ENCODE measurements at places on chromosomes 5 and 9.
A peak's percentile ranks its signal among the peaks of the same experiment; 100 is the strongest.

- no peak for DNase-seq
These were observed 55.6 kb downstream of the CFAP90 start for GRCh38 chr5:7795306-7795705.

DNA sequence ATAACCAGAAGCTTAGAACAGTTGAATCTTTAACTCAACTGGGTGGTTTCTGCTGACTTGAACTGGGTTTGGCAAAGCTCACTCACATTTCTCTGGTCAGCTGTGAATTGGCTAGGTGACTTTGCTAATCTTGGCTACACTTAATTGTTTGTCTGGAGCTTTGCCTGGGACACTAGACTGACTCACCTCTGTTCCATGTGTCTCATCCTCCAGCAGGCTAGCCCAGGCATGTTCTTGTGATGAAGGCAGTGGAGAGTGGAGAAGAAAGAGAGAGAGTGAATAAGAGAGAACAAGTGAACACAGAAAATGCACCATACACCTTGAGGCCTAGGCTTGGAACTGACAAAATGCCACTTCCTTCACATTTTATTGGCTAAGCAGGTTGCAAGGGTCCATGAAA, 32.6 kb downstream of the SPATA31D1 start:
- peak; percentile 3 for DNase-seq

DNA sequence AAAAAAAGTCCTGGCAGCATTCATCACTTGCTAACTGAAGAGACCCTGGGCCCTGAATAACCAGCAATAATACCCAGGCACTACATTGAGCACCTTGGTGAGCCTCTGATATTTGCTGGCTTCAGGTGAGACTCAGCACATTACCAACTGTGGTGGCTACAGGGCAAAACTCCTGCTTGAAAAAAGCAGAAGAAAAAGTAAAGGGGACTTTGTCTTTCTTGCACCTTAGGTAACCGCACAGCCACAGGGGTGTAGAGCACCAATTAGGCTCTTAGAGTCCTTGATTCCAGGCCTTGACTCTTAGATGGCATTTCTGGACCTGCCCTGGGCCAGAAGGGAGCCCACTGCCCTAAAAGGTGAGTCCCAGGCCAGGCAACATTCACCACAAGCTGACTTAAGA, 269.5 kb downstream of the AUH start:
- no peak for DNase-seq

DNA sequence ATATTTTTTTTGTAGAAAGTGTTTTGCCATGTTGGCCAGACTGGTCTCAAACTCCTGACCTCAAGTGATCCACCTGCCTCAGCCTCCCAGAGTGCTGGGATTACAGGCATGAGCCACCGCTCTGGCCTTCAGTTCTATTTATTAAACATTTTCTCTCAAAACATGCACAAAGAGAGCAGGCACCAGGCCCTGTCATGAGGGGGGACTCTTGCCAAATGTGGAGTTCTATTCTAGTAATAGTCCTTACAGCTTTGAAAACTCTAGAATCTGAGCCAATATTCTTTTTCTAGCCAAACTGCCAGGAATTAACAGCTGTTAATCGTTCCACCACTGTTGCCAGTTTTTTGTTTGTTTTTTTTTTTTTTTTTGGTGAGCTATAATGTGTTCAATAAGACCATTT, 124.6 kb downstream of the TARS1 start:
- DNase-seq: no peak

GRCh38 chr5:10064546-10065195, 185.0 kb downstream of the ATPSCKMT start:
- DNase-seq: no peak

DNA sequence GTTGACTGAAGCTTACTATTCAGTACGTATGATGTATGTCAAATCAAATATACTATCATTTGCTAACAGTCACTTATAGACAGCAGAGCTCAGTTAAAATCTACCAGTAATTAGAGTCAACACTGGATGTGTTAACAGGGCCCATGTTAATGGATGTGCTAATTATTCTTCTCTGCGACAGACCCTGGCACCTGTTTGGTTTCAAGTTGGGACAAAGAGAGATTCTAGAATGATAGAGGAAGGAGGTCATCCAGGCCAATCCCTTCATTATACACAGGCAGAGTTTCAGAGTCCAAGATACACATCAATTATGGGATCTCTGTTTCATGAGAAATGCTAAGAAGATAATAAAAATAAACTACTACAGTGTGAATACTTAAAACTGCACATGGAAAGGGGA, 615.0 kb downstream of the ZNF608 start:
- DNase-seq: no peak

DNA sequence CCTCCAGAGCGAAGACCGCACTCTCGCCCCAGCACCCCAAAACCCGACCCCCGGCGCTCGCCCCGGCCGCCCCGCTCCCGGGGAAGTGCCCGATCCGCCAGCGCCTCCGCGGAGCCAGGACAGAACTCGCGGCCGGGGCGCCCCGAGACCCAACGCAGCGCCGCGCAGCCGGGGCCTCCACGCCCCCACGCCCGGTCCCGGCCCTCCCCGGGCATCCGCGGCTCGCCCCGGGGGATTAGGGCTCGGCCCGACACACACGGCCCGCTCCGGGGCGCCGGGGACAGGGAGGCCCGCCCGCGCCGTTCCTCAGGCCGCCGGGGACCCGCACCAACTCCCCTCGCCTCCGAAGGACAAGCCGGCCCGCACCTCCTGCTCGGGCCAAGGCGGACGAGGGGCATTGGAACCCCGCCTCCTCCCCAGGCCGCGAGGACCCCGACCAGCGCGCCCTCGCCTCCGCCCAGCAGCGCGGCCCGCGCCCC, 544 bp downstream of the FNBP1 start:
- no peak for DNase-seq

DNA sequence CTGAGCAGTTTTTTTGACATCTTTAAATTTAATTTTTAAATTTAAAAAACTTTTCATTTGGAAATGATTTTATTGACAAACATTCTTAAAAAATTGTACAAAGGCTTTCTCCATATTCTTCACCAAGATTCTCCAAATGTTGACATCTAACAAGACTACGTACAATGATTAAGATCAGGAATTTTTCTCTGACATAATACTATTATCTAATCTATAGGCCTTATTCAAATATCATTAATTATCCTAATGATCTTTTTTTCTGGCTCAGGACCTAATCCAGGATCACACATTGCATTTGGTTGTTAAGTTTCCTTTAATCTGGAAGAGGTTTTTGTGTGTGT, 106.1 kb upstream of the OSMR start:
- no peak for DNase-seq

GRCh38 chr5:181188700-181189362, 16.2 kb downstream of the TRIM7 start:
- DNase-seq: no peak

DNA sequence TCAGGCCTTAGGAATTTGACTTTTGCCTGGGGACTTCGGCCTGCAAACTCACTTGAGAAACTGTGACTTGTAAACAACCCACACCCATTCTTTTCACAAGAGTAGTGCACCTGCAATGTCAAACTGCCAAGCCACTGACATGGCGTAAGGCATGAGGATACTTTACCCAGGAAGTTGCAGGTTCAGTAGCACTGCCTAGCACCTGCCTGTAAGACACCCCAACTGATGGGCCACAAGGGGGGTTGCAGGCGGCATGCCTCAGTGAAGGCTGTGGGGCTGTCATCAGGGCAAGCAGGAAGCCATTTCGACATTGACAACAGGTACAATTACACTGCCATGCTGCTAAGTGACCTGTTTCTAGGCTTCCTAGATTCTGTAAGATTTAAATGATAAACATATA, 41.3 kb upstream of the RASGEF1C start:
- no peak for DNase-seq

DNA sequence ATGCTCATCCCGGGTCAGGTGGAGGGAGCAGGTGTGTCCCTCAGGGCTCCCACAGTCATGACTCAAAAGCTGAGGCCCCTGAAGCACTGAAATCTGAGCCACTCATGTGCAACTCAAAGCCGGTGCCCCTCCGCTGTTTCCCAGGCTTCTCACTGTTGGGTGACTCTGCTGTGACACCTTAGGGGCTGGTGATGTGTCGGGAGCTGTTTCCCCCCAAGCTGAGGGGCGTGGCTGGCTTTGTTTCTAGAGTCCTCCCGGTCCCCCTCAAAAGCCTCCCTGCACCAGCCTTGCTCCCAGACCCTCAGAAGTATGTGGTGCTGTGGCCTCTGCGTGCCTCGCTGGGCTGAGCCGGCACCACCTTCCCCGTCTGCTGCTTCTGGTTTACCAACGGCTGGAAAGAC, 39.7 kb downstream of the PLPP7 start:
- no peak for DNase-seq

DNA sequence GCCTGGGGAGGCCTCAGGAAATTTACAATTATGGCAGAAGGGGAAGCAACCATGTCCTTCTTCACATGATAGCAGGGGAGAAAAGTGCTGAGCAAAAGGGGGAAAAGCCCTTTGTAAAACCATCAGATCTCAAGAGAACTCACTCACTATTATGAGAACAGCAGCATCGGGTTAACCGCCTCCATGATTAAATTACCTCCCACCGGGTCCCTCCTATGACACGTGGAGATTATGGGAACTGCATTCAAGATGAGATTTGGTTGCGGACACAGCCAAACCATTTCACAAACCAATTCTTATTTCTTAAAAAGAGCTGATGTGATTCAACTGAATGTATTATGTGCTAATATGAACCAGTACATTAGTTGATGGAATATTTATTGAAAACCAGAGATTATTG, 63.9 kb downstream of the PARP8 start:
- no peak for DNase-seq

GRCh38 chr5:58455066-58455465, 4.8 kb downstream of the PLK2 start:
- no peak for DNase-seq

DNA sequence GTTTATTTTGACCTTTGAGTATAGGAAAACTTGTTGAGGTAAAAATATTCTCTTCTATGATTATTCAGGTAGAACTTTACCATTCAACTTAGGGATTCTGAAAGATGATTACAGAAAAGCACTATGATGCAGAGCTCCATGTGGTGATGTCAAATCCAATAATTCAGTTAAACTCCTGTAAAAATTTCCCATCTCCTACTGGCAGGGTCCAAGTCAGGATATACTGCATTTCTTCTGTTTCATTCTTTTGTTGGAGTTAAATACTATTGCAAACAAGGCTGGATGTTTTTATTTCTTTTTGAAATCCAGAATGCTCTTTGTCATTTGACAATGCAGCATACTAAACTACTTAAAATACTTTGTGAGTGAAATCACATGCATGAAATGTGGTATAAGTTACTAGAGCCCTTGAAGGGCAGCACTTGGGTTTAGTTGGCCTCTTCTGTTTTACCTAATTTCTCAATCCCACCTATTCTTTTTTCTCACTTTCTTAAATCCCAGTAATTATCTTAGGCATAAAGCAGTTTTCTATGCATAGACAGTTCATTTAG, 204.5 kb downstream of the FBXL7 start:
- DNase-seq: no peak

- DNase-seq: no peak
These were observed 8.3 kb upstream of the TIFAB start for GRCh38 chr5:135460246-135461033.

DNA sequence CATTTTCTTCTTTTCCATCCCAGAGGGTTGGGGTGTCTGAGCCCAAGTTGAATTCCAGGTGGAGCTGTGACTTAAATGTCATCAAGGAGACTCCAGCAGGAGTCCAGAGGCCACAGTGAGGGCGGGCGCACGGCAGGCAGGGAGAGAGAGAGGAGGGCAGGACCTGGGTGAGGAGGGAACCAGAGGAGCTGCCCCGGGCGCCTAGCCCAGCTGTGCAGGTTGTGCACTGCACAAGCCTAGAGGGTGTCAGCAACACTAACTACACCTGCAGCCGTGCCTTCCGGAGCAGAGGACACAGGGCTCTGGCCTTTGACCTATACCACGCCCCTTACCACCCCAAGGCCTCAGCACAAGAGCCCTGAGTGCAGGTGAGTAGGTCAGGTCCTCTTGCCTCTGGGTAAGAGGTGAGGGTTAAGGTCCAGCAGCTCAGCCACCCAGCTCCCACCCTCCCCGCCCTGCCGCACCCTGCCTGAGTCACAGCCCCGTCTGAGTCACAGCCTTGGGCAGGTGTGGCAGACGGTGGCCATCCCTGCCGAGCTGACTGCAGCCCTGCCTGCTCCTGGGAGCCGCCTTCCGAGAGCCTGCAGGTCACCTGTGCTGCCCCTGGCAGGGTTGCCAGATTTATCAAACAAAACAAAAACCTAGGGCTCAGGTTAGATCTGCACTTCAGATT, 6.4 kb upstream of the AGPAT2 start:
- DNase-seq: no peak

GRCh38 chr5:123449424-123449974, 26.3 kb upstream of the CEP120 start:
- no peak for DNase-seq

DNA sequence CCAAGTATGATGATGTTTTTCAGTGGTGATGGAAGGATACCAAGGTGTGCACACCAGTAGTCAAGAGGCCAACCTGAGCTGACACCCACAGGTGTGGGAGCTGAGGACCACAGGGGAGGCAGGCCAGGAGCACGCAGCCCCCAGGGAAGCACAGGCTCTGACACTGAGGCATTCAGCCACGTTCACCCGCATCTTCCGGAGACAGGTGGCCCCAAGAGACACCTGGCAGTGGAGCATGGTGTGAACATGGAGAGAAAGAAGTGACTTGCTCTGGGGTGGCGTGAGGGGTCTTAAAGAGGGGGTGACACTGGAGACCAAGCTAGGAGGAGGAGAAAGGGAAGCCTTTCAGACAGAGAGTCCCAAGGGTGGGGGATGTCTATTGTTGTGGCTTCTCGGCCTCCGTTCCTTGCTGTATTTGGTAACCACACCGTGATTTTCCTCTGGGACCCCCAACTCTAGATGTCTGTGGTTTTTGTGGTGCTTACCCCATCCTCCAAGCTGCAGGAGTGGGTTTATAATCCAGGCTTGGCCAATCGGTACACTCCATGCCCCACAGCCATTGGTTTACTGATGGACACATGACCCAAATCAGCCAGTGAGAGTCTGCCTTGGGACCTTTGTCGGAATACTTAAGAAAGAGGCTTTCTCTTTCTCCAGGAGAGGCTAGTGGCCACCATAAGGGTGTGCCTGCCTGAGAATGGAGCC, 84.6 kb downstream of the HRH2 start:
- DNase-seq: no peak

- no peak for DNase-seq
These were observed 53.1 kb upstream of the GRIN3A start for GRCh38 chr9:101791533-101791932.

- DNase-seq: no peak
These were observed 173.7 kb downstream of the BRINP1 start for GRCh38 chr9:119195521-119195920.
